ENCODE measurements at places on chromosomes 12 and 14.

GRCh38 chr14:67192366-67192765 is 3.1 kb downstream of the GARIN2 start:
- DNase-seq: no peak

- no peak for DNase-seq
Measured at GRCh38 chr14:76089575-76089974, 62.1 kb upstream of the GPATCH2L start.

DNA sequence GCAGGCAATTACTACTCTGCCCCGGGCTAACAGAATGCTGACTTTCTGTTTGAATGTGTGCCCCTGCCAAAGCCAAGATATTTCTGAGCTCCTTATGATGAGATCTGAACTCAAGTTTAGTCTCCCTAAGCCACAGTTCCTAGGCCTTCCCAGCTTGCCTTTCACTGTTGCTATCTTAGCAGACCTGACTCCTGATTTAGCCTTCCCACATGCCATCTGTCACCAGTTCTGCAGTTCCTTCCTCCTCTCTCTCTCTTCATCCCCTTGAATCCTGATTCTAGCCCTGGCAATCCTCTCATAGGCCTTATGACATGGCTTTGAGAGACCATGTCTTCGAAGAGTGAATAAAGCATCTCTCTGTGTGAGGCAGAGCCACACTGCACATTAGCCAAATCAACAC is 12.5 kb upstream of the SAMD4A start:
- no peak for DNase-seq

GRCh38 chr14:101033006-101033405 is 129.5 kb upstream of the RTL1 start:
- DNase-seq: no peak

DNA sequence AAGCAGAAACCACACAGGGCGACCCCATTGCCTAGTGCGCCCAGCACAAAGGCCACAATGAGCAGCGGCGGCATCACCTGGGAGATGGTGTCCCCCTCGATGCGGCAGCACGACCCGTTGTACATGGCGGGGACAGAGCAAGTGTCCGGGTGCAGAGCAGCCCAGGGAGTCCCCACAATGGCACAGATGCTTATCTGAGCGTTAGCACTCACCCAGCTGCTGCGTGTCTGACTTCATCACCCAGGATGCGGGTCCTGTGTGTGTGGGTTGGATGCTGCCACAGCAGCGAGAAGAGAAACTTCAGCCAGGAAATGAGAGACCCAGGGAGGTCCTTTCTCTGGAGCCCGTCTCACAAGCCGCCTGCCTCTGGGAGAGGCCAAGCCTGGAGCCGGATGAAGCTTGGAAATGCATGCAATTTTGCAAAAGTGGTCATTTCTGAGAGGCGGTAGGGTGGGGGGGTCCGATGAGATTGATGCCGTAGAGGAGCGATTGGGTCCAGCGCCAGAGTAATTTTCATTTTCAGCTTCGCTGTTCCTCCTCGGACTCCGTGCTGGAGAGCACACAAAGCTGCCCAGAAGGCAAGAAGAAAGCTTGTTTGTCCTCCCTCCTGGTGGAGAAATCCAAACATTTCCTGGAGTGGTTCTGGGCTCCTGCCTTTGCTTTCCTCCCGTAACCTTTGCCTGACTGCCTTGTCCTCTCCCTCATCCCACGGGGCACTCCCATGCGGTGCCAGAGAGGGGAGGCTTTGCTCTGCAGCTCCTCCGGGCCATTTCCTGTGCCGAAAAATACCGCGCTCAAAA is at the start of gene HCAR1:
TSS of gene HCAR1 (minus strand) at position 630 of the 800 bp plus-strand sequence. CDS start at position 125, 505 bp downstream.
- peak; percentile 52 for DNase-seq

GRCh38 chr12:102093319-102093718 is 26.6 kb downstream of the NUP37 start:
- DNase-seq: peak; percentile 35

GRCh38 chr14:96817750-96818666 is 20.8 kb downstream of the VRK1 start:
- no peak for DNase-seq

DNA sequence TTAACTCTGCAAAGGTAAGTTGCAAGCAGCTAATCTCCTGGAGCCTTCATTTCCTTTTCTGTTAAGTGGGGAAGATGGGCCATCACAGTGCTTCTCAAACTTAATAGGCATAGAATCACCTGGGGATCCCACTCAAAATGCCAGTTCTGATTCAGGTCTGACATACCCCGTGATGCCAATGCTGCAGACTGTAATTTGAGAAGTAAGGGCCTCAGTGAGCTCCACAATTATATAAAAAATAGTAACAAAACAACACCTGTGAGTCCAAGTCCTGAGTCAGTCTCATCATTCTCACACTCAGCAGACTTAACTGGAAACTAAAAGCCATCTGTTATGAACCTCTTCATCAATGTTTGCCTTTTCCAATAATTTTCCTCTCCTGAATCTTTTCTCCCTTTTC is 10.8 kb upstream of the PSMA6 start:
- no peak for DNase-seq

GRCh38 chr14:56087671-56088471 is 30.3 kb upstream of the PELI2 start:
- no peak for DNase-seq

DNA sequence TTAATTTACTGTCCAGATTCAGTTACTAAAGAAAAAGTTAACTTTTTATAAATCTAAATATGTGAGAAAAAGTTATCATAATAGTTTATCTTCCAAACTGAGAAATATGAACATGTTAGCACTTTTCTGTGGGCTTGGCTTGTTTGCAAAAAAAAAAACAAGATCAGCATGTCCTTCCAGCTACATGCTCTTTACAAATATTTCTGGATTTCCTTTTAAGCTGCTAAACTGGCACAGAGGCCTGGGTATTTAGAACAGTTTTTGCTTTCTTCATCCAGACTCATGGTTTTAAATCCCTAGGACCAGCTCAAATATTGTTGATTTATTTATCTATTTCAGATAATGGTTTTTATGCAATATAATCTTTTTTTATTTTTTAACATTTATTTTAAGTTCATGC is 1444.5 kb upstream of the FLRT2 start:
- no peak for DNase-seq

GRCh38 chr14:105119408-105120025 is 49.1 kb downstream of the JAG2 start:
- no peak for DNase-seq

GRCh38 chr14:76812093-76812421 is 625 bp downstream of the ANGEL1 start:
- DNase-seq: no peak

GRCh38 chr12:104615048-104615561 is 158.4 kb downstream of the CHST11 start:
- no peak for DNase-seq

- no peak for DNase-seq
Measured at GRCh38 chr12:126869644-126870043, 1397.3 kb upstream of the TMEM132C start.

DNA sequence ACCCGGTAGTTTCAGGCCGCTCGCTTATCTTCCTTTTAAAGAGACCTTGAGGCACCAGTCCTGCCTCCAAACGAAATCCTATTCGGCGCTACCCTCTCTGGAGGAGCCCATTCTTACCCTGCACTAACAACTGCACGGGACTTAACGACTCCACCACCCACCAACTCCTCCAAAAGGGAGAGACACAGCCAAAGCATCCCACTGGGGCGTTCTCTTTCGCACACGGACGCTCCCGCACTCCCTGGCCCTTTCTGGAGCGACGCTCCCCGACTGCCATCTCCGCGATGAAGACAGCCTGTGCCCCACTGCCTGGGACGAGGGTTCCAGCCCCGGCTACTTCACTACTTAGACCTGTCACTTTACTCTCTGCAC is 650 bp downstream of the GALC start:
- peak; percentile 27 for DNase-seq

DNA sequence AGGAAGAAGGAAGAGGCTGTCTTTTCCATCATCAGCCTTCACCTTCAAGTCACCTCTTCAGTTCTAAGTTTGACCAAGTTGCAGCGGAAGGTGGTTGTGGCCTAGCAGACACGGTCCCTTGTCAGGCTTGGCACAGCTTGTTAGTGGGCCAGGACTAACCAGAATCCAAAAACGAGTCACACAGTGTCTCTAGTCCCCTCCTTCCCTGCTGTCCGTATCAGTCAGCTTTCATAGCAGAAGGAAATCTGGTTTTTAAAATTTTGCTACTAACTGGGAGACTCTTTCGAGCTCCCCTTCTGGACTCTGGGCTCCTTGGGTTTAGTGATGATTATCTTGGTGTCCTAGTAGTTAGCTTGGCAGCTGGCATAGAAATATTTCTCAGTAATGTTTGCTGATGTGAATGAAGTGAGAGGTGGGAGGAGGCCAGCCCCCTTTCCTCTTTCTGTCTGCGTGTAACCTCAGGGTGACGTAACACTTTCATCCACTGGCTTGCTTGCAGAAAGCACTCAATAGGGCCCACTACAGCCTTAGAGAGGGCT is 3.8 kb downstream of the ETV6 start:
- peak; percentile 41 for DNase-seq

GRCh38 chr14:69501423-69501838 is 16.9 kb downstream of the PLEKHD1 start:
- peak; percentile 52 for DNase-seq

- no peak for DNase-seq
Measured at GRCh38 chr12:29082522-29082921, 66.6 kb upstream of the FAR2 start.

- DNase-seq: no peak
Measured at GRCh38 chr14:54226103-54226502, 170.7 kb upstream of the CDKN3 start.

DNA sequence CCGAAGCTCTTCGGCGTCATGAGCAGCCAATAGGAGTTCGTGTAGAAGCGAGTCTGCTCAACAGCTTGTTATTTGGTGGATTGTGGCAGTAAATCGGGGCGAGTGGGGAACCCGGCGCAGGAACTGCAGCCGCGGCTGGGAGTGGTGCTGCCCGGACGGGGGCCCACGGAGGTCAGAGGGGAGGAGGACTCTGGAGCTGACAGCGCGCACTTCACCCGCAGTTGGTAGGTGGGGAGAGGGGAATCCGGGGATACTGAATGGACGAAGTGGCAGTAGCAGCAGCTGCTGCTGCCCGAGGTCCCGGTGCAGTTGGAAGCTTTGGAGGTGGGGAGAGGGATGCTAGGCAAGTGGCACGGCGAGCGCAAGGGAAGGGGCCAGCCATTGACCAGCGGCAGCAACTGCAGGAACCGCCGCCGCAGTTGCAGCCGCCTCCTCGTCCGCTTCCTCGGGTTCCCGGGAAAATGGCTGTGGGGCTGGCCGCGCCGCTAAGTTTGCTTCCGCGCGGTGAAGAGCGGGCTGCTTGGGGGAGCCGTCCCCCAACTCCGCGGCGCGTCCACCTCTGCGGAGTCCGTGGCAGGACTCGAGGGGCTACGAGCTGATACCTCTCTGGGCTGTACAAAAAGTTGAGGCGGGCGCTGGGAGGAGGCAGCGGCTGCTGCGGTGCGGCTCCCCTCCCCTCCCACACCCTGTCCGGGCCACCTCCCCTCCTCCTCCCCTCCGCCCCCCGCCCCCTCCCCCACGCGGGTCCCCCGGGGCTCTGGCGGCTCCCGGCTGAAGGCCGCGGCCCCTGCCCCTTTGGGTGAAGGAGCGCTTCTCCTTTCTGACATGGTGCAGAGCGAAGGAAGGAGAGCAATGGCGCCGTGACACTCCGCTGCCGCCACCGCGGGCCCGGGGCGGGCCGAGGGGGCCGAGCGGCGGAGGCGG is at the start of gene ARID4A:
TSS of gene ARID4A (plus strand) at position 79 of the 924 bp plus-strand sequence. CDS start 1,300 bp downstream, outside the sequence.
- DNase-seq: peak; percentile 20

DNA sequence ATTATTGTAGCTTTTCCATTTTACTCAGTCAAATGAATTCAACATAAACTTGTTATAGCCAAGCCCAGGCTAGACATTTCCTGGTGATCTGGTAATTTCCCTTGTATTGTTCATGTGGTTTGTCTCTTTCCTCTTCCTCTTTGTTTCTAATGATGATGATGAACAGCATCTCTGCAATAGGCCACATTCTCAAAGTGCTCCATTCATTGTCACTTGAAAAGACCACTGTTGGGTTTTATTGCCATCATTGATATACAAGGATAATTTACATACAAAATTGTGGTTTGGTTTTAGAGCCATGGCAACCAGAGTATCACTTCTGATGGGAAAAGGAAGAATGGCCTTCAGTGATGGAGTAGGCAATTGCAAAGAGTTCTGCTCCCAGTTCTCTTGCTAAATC is 379.3 kb downstream of the RGS6 start:
- no peak for DNase-seq

GRCh38 chr12:65414526-65414925 is 136.0 kb downstream of the MSRB3 start:
- peak; percentile 72 for DNase-seq

DNA sequence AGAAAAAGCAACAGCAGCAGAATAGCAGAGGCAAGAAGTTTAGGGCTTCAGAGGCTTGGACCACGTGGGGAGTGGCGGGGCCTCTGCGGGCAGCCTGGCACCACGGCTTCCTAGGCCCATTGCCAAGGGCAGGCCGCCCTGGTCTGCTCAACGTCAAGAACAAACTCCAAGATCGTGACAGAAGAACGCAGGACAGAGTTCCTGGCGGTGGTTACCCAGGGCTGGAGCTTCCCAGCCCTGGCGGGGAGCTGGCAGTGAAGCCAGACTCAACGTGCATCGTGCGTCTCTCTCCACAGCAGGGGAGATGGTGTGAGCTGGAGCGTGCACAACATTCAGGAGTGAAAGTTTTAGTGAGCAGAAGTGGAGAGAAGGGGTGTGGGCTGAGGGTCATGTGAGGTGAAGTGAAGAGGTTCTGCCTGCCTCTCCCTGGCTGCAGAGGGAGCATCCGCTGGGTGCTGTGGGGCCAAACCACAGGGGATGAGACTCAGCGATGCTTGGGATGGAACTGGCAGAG is 13.9 kb upstream of the CACNA2D4 start:
- DNase-seq: no peak

DNA sequence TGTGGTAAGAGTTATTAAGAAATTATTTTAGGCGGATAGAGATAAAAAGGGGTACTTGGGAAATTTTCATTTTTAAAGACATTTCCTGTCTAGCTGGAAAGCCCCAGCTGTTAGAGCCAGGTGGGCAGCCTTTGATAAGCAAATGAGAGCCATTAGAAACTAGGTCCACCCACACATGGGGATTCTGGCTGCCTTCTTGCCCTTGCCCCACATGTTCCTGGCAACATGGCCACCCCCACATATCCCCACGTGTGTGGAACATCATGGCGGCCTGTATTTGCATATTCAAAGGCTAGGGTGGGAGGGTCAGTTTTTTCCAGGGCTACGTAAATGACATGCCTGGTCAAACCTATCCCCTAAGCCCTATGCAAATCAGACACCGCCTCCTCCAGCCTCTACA is 1382.1 kb downstream of the AACS start:
- no peak for DNase-seq

DNA sequence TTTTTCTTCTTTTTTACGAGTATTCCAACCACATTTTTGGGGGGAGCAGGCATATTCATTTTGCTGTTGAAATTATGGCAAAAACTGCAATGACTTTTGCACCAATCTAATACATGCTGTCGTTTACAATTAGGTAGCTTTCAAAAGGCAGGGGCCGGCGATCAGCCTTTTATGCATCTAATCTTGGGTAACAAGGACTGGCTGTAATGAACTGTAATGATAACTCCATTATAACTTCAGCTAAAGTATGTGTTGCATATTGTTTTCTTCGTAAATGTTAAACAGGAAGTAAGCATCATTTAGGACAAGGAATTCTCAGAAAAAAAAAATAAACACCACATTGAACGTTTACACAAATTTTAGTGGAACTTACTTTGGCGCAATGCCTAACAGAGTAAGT is 30.3 kb upstream of the KLRF1 start:
- DNase-seq: no peak

GRCh38 chr12:29562110-29562804 is 64.8 kb upstream of the OVCH1 start:
- peak; percentile 93 for DNase-seq

- no peak for DNase-seq
Measured at GRCh38 chr12:53948650-53949593, 5.8 kb upstream of the HOXC12 start.

Measured in cardiac fibroblast (primary cell).